Activated CD4-positive, alpha-beta T cell treated with anti-CD3 and anti-CD28 coated beads, Interleukin-2, Interleukin-4, amounts not matched to agents 100 ng/mL and 50 ng/mL, durations not matched to agents 16 hours and 8 hours (primary cell): ENCODE measurements at places on chromosomes 6 and 20.

DNA sequence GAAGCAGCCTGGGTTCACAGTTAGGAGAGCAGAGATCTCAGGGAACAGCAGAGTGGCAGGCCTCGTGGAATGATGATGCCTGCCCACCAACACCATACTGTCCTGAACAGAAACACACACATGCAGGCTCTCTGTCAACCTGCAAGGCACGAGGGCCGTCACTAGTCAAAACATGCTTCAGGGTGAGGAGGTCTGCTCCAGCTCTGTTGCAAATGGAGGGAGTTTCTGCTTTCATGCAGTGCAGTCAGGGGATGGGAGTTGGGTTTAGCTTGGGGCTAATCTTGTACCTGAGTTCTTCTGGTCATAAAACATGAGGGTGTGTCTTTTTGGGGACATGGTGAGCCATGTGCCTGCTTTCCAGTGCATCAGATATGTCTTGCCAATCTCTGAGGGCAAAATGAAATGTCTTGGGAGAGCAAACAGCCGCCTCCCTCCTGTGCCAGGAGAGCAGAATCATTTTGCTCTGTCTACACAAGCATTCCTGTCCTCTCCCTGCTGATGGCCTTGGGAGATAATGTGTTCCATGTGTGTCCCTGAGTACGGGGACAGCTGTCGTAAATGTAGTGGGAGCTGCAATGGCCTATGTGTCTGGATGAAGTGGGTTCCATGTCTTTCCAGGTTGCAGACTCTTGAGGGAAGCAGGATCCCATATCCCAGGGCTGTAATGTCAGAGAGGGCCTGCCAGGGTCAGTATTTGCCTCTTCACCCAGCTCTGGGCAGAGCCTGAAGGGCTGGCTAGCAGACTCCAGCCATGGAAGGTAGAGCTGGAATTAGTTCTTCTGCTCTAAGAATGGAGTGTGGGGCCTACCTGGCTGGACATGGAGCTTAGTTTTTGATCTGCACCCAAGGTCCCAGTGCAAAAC is 40.6 kb downstream of the MAFB start:
- DNase-seq, result no peak

DNA sequence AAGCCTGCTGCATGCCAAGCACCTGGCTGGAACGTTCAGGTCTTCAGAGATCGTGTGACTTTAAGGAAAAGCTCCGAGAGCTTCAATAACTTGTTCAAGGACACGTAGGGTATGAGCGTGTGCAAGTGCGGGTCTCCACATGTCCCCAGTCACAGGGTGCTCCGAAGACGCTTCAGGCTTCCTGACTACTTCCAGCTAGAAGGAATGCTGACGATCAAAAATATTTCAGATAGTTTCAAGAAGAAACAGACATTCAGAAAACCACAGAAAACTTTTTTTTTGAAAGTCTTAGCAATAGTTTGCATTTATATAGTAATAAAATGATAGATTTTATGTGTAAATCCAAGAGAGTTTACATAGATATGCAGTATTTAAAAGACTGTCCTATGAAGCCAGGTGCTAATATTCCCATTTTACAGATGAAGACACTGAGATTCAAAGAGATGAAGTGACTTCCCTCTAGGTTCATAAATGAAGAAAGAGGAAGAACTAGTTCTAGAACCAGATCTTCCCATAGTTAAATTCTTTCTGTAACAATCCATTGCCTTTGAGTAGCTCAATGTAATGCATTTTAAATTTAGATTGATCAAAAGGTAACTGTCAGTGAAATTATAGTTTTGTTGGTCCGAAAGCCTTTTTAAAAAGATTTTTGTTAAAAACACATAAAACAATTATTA is 247.6 kb downstream of the MYLK4 start:
- DNase-seq, result no peak

DNA sequence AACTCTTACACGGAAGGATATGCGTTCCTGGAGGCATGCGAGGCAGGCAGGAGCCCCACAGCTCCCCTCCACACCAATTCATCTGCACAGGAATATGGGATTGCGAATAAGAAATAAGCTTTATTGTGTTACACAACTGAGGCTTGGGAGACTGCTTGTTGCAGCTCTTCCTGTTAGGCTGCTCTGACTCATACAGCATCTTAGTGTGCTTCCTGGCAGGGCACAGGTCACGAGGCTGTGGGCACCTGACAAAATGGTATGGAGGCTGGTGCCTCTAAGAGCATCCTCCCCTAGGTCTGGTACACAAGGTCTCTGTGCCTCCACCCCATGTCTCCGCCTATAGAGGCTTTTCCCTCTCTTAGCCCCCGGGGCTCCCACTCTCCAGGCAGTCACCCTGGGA is 6.8 kb downstream of the SLC22A3 start:
- peak; percentile 48 for DNase-seq

GRCh38 chr6:32854376-32855178 is 585 bp downstream of the PSMB9 start:
- DNase-seq, result peak; percentile 59

DNA sequence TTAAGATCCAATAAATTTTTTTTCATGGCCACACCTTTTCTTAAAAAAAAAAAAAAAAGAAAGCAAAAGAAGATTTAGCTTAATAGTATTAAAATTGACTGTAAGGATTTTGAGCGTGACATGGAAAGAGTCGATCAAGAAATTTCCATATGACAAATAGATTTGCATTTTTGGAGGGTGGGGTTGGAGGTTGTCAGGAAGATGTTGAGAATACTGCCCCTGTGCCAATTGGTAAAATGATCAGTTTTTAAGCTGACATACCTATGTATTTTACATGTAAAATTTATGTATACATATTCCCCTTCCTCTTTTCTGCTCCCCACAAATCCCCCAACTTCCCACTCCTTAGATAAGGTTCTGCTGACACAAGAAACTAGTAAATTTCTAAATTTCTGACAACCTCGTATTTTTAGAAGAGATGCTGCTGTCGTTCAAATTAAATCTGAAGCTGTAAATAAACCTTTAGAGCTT is 520.9 kb downstream of the CD83 start:
- DNase-seq, result no peak
